ENCODE measurements at places on chromosomes 12 and 14.

DNA sequence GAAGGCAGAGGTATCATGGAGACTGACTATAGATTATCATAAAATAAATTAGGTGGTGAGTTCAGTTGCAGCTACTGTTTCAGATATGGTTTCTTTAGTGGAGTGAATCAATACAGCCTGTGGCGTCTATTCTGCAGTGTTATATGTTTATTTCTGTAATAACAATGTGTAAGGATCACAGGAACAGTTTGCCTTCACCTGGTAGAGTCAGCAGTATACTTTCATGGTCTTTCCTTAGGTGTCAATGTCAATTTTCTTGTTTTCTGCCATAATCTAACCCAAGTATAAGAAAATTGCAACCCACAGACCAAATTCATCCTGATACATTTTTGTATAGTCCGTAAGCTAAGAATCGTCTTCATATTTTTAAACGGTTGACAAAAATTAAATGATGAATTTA lies 140.4 kb upstream of the ATF7IP start:
- no peak for DNase-seq

DNA sequence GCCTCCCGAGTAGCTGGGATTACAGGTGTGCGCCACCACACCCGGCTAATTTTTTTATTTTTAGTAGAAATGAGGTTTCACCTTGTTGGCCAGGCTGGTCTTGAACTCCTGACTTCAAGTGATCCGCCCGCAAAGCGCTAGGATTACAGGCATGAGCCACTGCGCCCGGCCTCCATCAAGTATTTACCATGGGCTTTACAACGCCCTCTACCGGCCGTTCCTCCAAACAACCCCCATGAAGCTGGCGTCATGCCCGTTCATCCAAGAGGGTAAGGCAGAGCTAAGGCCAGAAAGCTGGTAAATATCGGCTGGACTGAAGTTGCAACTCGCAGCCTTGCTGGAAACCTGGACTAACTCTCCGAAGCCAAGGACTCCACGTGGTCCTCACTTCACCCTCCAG lies 41.6 kb downstream of the RNF34 start:
- no peak for DNase-seq

- no peak for DNase-seq
These were observed 141.3 kb upstream of the HIF1A start for GRCh38 chr14:61553730-61554641.

GRCh38 chr12:104303538-104304151 lies at the start of gene EID3:
TSS of gene EID3 (plus strand) at chr12:104303739. CDS start at chr12:104303935, 196 bp downstream.
- no peak for DNase-seq
